Hindlimb muscle (tissue), 1 donor: ENCODE measurements at places on chromosomes 2 and 18. TPM values are rescaled to one million over a fixed set of nuclear protein-coding genes. Genes with fewer than 3 reads are reported as not detected.
A peak's percentile ranks its signal among the peaks of the same experiment; 100 is the strongest.

DNA sequence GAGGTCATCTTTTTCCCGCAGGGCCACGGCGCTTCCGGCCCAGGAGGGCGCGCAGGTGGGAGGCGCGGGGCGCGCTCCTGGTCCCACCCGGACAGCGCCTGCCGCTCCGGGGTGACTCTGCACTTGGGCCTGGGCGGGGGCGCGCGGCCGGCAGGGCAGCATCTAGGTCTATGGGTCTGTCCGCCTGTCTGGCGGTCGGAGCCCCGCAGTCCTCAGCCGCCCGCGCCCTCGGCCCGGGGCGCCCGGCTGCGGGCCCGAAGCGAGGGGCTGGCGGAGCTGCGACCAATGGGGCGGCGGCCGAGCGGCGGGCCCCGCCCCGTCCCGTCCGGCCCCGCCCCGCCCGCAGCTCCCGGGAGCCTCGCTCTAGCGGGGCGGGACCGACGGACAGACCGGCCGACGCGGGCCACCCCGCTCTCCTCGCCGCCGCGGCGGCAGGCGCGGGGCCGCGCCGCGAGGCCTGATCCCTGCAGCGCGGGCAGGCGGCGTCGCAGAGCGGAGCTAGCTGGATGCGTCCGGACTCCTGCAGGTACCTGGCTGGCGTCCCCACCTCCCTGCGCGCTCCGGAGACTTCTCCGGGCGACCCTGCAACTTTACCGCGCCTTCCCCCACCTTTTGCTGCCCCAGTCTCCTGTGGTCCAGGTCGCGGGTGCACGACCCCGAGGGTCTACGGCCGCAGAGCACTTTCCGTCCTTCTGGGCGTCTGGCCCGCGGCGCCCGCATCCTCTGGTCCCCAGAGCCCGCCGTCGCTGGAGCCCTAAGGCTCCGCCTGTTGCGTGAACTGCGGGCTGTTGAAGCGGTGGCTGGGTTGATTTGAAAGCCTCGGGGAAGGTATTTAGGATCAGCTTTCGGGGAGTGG is at the start of gene KCNS3:
TSS of gene KCNS3 (plus strand) at position 387 of the 856 bp plus-strand sequence. CDS start 52,342 bp downstream, outside the sequence.
- DNase-seq: peak; percentile 44

GRCh38 chr2:239532250-239532649 is 131.4 kb upstream of the HDAC4 start:
- no peak for DNase-seq

GRCh38 chr2:20187331-20187730 is 37.6 kb downstream of the SDC1 start:
- no peak for DNase-seq

DNA sequence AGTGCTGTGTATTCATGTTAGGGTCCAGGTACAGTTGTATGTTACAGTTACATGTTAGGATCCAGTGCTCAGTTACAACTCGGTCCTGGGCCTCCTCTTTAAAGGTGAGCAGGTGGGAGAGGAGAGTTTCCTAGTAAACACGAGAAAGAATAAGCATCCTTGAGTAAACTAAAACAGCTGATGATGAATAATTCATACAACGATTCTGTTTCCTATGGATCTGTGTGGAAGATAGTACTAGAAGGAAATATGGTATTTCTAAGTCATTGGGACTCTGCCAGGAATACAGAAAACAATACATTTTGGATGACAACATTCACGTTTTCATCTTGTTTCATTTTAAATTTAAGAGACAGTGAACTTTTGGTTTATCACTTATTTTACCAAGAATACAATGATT is 29.5 kb downstream of the SNTG2 start:
- no peak for DNase-seq

GRCh38 chr2:24175631-24176187 is 856 bp downstream of the FAM228A start:
- DNase-seq: no peak

DNA sequence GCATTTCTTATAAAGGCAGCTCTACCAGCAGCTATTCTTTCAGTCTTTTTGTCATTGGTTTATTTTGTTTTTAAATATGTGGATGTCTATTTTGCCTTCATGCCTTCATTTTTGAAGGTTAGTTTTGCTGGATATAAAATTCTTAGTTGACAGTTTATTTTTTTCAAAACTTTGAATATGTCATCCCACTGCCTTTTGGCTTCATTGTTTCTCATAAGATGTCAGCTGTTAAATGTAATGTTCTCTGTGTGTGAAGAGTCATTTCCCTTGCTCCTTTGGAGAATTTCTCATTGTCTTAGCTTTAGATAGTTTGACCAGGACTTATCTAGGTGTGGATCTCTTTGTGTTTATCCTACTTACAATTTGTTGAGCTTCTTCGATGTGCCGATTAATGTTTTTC is 213.5 kb downstream of the KIAA1328 start:
- no peak for DNase-seq

GRCh38 chr2:857937-858336 is 92.7 kb upstream of the SNTG2 start:
- DNase-seq: no peak

DNA sequence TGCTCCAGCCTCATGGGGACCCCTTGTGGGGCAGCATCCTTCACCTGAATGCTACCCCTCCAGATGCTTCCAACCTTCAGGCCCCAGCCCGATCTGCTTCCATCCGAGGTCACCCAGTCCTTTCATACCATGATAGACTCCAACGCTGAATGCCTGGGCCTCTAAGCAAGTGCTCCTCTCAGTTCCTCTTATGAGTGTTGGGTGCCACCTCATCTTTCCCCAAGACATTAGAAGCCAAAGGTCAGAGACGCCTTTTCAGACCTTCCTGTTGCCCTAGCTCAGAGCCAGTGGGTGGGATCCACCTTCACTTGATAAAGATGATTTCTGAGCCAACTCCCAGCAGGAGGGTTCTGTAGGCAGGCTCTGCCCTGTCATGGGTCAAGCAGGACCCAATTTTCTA is 174.5 kb upstream of the MGAT5 start:
- no peak for DNase-seq

GRCh38 chr2:166632616-166633015 is 138.6 kb upstream of the SCN7A start:
- DNase-seq: no peak

Gene SLC23A3
- 1.1 TPM for polyA plus RNA-seq

Gene TAF4B
- 3.3 TPM for polyA plus RNA-seq

Gene CELF4
- 0.84 TPM for polyA plus RNA-seq

Gene DCAF17
- polyA plus RNA-seq: 13.4 TPM

Gene CSRNP3
- polyA plus RNA-seq: 11.2 TPM
